ENCODE measurements at places on chromosomes 16 and 17.

DNA sequence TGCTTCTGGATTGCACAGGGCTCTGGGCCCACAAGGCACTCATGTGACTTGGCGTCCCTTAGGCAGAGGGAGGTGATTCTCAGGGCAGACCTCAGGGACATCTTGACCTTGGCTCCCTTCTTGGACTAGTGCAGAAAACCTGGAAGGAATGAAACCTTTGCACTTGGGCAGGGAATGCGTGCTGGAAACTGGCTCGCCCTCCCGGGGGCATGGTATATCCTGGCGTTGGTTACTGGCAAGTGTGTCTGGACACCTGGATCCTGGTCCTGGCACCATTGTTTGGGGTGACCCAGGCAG is 63.5 kb upstream of the LGALS9 start:
- DNase-seq = no peak

- DNase-seq = no peak
Observed at GRCh38 chr16:70720425-70721201, 34.8 kb upstream of the MTSS2 start.

DNA sequence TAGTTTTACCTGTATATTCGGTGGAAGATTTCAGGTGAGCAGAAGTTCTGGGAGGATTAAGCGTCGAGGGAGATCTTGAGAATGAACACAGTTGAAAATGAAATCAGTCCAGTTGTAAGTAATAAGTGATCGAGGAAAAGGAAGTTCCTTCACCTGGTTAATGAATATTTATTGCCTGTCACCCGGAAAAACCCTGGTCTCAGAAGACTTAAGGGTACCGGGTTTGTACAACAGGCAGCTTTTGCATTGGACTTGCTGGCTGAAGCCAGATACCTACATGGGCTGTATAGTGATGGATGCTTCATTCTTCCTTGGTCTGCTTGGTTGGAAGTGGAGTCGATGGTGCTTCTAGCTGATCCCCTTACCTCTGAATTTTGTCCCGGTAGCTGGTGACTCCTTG is 72.7 kb downstream of the PRKCA start:
- no peak for DNase-seq

DNA sequence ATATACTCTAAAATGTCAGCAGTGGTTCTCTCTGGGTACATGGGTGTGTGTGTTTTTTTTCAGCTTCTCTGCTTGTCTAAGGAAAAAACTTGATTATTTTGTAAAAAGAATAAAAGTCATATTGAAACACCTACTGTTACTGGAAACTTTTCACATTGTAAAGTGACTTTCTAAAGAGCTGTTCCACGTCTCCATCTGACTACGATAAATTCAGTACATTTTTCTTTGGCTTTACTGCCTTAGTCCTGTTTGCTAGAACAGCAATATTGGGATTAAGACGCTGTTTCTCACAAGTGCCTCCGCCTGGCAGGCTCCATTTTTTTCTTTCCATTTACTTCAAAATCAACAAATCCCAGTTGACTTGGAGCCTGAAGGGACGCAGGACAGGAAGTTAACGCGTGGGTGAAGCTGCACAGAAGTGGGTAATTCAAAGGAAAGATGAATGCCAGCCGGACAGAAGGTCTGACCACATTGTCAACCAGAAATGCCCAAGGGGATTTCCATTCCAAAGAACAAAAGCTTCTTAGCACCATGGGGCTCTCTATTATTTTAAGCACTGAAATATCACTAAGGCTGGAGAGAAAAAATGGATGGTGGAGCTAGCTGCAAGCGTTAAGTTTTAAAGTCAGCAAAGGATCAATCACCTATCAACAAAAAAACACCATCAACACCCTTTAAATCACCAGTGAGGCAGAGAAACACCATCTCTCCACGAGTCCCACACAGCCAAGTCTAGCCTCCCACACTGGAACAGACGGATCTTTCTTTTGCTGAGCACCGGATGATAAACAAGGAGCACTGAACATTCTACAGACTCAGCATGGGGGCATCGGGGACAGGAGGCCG is 8.4 kb downstream of the GLOD4 start:
- no peak for DNase-seq

- DNase-seq = no peak
Observed at GRCh38 chr17:78939615-78940014, 14.4 kb upstream of the TIMP2 start.

- DNase-seq = no peak
Observed at GRCh38 chr17:30858556-30859250, 26.9 kb downstream of the ATAD5 start.

- no peak for DNase-seq
Observed at GRCh38 chr17:82898976-82899514, 59.2 kb upstream of the ZNF750 start.

GRCh38 chr17:29771546-29771945 is 148.8 kb upstream of the CORO6 start:
- no peak for DNase-seq

GRCh38 chr17:62188713-62189112 is 123.6 kb upstream of the MED13 start:
- no peak for DNase-seq

- no peak for DNase-seq
Observed at GRCh38 chr16:88905563-88905962, 39.1 kb upstream of the PABPN1L start.

DNA sequence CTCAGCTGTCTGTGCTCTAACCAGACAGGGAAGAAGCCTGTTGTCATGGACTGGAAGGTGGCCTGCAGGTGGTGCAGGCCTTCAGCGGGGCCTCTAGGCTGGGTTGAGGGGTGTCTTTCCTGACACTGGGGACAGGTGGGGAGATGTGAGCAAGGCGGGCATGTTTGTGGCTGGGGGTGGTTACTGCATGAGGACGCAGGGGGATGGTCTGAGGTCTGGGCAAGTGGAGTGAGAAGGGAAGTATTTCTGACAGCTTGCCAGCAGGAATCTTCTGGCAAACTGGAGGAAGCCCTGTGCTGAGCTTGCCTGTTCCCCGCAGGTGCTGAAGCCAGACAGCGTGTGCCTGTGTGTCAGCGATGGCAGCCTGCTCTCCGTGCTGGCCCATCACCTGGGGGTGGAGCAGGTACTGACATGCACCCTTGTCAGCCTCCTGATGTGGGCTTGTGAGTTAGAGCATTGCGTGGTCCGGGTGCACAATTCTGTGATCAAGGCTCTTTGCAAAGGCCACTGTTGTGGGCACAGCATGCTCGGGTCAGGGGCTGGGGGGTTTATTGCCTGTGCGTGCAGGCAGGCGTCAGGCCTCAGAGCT is 36.2 kb downstream of the PRMT7 start:
- DNase-seq = no peak

DNA sequence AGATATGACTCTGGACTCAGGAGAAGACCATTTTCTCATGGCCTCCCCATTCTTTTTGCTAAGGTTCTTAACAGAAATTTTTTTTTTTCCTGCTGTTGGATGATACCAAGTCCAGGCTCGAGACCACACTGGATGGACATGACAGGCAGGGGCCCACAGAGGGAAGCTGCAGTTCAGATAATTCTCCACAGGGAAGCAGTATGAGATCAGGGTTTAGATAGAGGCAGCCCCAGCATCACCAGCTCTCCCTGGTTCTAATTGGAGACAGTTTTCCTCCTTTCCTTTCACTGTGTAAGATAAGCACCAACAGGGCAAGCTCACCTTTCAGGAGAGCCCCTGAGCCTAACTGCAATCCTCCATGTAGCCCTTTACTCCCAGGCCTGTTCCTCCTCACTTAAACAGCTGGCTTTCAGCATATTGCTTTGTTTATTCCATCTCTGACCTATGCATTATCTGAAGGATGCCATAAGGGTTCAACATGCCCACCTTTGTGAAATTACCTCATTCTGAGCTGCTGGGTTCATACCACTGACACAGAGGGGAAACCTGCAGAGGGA is 108.1 kb downstream of the SNX11 start:
- no peak for DNase-seq

DNA sequence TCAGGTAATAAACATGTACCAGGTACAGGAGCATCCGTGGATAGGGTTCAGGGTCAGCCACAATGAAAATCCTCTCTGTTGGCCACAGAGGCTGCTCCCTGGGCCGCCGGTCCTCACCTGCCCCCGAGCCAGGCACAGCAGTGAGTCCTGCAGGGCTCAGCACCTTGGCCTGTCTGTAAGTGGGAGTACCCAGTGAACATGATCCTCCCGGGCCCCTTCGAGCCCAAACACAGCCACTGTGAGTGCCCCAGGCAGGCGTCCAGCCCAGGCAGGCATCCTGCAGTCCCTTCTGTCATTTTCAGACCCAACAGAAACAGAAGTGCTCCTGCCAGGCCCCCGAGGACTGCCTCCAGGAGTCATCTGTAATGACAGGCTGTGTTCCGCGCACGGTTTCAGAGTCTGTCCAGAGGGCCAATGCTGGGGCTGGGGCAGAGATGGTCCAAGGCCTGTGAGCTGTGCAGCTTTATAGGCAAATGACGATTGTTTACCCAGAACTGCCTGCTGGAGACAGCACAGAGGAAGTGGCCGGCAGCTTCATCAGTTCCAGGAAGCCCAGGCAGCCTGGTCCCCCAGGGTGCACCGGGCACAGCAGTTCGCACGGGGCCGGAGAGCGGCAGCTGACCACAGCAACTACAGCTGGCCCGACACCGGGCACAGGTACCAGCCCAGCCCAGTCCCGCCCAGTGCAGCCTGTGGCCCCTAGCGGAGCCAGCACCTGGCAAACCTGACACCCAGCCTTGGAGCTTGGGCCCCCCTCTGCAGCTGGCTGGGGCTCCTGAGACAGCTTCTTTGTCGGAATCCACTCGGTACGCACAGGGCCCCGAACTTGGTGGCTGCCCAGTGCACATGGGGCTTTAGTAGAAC is 13.2 kb downstream of the SLC7A5 start:
- DNase-seq = peak; percentile 54
